ENCODE measurements at places on chromosomes 12 and 14.

DNA sequence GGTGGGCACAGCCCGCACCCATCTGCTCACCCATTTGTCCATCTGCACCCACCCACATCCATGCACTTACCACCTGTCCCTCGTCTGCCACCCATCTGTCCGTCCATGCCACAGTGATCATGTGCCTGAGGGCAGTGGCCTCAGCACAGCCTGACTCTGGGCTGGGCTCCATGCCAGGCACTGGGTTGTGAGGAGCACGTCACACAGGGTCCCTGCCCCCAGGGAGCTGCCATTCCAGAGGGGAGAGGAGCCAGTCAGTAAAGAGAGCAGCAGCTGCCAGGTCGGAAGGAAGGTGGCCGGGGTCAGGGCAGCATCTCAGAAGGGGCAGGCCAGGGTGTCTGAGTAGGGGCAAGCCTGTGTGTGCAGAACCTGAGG is 43.6 kb downstream of the FBRSL1 start:
- no peak for DNase-seq

GRCh38 chr12:32257695-32258496 is 141.5 kb upstream of the FGD4 start:
- no peak for DNase-seq

- DNase-seq, result no peak
Measured at GRCh38 chr12:5026342-5026938, 17.2 kb upstream of the KCNA5 start.

DNA sequence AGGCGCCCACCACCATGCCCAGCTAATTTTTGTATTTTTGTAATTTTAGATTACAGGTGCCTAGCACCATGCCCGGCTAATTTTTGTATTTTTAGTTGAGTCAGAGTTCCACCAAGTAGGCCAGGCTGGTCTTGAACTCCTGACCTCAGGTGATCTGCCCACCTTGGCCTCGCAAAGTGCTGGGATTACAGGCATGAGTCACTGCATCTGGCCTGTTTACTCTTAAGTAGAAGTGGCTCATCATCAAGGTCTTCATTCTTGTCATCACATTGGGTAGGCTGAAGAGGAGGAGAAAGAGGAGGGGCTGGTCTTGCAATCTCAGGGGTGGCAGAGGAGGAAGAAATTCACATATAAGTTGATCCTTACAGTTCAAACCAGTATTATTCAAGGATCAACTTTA is 152.4 kb upstream of the ATP2B1 start:
- DNase-seq, result no peak

DNA sequence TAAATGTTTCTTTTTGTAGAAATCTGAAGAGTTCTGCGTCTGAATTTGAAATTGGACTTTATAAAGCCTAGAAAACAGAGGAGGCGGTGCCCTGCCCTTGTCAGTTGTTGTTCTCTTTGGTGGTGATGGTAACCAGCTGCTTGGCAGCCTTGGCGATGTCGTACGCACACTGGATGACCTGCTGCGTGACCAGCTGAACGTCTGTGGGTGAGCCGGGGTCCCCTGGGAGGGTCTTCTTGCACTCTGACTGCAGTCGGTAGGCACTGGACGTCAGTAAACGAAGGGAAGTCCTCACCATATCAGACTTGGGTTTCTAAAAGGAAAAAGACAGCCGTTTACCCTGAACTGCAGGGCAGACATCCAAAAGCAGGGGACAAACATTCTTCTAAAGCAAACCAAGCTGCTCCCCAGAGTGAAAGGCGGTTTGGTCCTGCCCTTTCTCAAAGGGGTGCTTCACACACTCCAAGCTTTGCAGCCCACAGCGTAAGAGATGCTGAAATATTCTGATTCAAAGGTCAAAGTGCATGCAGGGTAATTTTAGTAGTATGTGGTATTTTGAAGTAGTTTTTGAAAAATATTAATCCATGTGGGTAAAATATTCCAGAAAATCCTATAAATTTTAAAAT is 32.9 kb downstream of the TCHP start:
- DNase-seq, result no peak

- no peak for DNase-seq
Measured at GRCh38 chr12:52924764-52925716, 20.2 kb upstream of the KRT8 start.

DNA sequence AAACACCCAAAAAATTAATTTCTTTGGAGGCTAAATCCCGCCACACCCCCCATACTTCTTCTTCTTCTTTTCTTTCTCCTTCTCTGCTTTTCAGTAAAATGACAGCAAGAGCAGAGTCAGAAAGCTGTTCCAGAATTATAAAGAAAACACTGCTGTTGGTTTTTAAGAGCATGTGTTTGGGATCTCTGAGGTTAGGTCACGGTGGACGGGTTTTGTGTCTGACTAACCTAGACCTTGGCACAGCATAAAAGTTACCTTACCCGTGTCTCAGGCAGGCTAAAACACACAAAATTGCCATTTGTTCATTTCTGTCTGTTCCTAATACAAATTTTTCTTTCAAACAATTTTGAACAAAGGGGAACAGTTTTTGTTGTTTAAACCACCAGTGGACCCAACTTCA is 540.8 kb downstream of the NRXN3 start:
- DNase-seq, result no peak

- DNase-seq, result no peak
Measured at GRCh38 chr12:5379749-5380496, 52.0 kb upstream of the NTF3 start.

- no peak for DNase-seq
Measured at GRCh38 chr14:105941226-105942166, 415.1 kb downstream of the TMEM121 start.

- DNase-seq, result no peak
Measured at GRCh38 chr14:73729556-73730265, 15.5 kb upstream of the PNMA1 start.

GRCh38 chr14:88095791-88096190 is 90.9 kb downstream of the GPR65 start:
- DNase-seq, result no peak

- no peak for DNase-seq
Measured at GRCh38 chr12:11412731-11413130, 17.4 kb upstream of the PRB2 start.

GRCh38 chr14:68695326-68695768 is 97.5 kb downstream of the ZFP36L1 start:
- no peak for DNase-seq

DNA sequence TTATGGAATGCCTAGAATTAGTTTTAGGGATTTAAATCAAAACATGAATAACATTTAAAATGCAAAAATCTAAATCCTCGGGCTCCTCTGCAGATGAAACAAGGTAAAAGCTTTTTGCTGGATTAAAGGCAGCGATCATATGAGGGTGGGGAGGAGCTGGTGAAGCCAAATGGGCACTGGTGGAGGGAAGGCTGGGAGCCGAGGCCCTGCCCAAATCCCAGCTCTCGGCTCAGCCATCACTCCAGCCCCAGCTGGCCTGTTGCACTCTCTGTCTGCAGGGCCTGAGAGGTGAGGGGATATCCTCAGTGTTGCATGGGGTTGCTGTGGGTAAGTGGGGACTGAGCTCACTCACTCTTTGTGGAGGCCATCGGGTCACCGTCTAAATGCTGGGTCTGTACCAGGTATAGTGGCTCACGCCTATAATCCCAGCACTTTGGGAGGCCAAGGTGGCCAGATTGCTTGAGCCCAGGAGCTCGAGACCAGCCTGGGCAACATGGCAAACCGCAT is 28.6 kb downstream of the CALM1 start:
- DNase-seq, result no peak

GRCh38 chr14:88194531-88194930 is 128.5 kb downstream of the KCNK10 start:
- DNase-seq, result no peak
